ENCODE measurements at places on chromosomes 2 and 18.

DNA sequence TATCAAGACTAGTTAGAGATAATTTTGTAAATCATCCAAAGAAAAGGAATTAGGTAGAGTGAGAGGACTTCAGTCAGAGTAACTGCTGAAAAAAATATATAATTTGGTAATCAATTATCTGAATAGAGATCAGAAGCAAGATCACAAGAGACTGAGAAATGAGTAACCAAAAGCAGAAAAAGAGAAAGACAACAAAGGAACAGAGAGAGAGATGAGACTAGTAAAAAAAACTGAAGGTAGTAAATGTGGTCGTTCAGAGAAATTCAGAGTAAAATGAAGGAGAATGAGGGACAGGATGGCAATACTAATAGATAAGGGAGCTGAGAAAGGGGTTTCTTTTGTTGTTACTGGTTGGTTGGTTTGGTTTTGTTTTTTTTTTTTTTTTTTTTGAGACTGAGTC is 16.5 kb downstream of the STRN start:
- DNase-seq: no peak

- no peak for DNase-seq
Observed at GRCh38 chr18:59834267-59834666, 65.5 kb upstream of the PMAIP1 start.

DNA sequence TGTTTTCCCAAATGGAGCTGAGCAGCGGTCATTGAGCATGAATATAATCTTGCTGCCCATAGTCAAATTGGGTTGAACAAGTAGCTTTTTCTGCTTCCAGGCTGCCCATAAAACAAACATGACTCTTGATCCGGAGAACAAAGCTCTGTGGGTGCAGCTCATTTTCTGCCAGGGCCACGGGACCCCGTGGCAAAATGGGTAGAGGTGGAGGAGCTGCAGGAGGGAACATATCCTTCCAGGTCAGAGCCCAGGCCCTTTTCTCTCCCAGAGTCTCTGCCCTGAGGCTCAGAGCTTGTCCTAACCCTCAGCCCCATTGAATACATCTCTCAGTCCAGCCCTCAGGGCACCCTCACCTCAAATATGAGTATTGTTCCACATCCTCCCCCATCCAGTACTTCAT is 151.6 kb upstream of the TWIST2 start:
- DNase-seq: no peak

DNA sequence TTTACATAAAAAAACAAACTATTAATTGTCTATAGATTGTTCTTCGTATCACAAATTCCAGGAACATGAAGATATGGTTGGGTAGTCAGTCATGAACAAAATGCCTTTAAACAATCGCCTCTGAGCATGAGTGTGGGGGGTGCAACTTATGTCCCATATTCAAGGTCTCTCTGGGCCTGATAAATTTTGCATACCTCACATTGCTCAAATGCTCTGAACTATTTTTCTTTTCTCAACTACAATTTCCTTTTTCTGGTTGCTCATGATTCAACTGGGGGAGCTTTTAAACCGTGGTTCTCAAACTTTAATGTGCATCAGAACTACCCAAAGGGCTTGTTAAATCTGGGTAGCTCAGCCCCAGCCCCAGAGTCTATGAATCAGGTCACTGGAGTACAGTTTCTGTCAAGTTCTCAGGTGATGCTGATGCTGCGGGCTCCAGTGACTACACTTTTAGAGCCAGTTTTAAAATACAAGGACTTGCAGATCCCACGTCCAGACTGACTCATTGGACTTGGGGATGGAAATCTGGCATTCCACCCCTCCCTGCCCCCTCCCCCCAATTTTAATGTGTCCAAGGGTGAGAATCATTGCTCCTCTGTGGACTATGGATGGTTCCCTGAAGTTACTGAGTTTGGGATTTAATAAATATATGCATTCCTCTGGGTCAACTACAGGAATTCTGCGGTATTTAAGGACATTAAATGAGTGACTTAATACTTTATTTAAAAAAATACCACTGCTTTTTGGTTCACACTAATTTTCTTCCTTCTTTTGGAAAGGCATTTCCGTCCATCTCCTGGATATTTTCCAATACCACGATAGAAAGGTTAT is 1.5 kb upstream of the GPD2 start:
- no peak for DNase-seq

DNA sequence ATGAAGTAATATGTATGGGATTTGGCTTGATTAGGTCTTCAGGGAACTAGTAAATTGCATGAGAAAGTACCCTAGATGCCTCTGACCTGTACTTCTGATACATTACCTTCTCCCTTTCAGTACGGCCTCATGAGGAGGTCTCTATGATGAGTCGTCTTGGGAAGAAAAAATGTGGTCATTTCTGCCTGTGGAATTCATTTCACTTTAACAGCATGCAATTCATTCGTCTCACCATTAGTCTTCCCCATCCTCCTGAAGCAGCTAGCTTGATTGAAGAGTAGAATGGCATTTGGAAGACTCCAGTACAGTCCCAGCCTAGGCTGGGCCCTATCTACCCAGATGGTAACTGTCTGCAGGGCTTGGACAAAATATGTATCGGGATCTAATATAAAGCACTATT is 52.2 kb downstream of the TMX3 start:
- no peak for DNase-seq

Measured in right lung (tissue), 10 donors.